ENCODE measurements at places on chromosomes 4 and X.

DNA sequence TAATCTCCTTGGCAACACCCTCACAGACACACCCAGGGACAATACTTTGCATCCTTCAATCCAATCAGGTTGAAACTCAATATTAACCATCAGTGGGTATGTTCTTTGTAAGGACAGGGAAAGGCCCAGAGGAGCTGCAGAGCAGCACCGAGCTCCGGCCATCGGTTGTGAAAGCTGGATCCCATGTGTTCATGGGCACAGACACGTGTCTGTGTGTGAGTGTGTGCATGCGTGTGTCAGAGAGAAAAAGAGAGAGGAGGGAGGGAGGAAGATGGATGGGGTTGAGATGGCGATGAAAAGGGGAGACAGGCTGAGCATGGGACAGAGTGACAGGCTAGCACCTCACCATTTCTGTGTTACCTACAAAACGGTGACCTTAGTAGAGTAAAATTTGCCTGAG, 6.8 kb upstream of the BEND2 start:
- no peak for DNase-seq

DNA sequence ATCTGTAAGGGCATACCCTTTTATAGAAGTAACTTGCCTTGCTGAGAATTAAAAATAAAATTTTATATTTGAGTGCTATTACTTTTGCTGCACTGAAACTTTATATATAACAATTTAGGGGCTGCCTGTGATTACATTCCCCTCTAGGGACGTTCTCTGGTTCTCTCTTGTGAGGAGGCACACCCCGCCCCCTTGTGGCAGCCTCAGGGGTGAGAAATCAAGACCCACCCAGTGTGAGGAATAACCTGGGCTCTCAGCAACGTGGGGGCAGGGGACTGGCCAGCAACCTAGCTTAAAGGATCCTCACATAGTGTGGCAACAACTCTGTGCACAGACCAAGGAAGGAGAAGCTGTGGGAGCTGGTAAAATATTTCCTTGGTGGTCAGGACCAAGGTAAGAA, 43.7 kb downstream of the MAGEA9 start:
- no peak for DNase-seq

DNA sequence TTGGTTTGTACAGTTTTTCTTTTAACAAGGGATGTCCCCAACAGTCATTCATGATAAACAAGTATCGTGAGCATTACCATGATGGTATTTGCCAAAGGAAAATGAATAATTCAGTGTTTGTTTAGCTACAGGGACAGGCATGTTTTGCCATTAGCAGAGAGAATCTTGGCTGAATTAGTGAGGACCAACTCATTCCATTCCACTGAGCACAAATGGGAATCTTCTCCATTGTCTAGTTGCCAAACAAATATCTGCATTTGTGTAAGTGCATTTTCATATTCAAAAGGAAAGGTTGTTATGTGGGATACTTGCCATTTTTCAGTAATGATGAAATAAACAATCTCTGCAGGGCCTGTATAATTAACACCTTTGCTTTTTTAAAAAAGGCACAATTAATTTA, 1762.6 kb downstream of the RPA4 start:
- DNase-seq: no peak

GRCh38 chr4:165478260-165478659, 99.5 kb downstream of the CPE start:
- no peak for DNase-seq

DNA sequence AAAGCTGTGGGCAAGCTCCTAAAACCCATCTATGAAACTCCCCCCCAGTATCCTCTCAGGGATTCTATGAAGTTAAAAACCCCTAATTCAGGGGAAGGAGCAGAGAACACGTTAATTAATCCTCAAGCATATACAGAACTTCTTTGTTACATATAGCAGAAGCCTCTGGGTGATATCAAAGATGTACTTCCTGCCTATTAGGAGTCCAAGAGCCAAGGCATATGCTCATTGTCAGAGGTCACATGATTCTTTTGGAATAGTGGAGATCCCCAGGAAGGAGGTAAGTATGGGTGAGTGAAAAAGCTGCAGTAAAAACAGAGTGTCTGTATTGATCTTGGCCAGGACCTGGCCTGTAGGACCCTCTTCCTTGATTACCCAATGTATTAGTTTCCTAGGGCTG, 2.9 kb upstream of the SPARCL1 start:
- no peak for DNase-seq

DNA sequence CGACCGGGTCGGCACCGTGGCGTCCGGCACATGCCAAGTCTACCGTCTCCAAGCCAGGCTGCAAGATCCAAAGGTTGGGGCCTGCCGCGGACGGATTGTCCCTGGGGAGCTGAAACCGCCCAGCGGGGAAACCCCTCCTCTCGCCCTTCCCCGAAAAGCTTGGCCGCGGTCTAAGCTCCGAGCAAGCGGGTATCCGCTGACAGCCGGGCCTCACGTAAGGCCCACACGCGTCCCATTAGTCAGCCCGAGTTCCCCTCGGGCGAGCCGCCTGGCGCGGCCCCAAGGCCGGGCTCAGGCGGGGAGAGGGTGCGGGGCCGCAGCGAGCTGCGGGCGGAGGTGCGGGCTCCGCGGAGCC, 6.8 kb upstream of the BCOR start:
- DNase-seq: no peak

All from GM18507 (cell line).